Activated T-cell treated with anti-CD3 and anti-CD28 coated beads, Interleukin-2, amount 50 U/mL, for 72 hours (primary cell): ENCODE measurements at places on chromosomes 12 and 14. TPM values are rescaled to one million over a fixed set of nuclear protein-coding genes. Genes with fewer than 3 reads are reported as not detected.

Gene PHETA1
- 1.0 TPM for total RNA-seq

Gene GLIPR1L2
- 0.50 TPM for total RNA-seq

Gene CD163L1
- total RNA-seq: not detected

Gene KERA
- total RNA-seq: not detected

Gene IL23A
- total RNA-seq: 138 TPM

DNA sequence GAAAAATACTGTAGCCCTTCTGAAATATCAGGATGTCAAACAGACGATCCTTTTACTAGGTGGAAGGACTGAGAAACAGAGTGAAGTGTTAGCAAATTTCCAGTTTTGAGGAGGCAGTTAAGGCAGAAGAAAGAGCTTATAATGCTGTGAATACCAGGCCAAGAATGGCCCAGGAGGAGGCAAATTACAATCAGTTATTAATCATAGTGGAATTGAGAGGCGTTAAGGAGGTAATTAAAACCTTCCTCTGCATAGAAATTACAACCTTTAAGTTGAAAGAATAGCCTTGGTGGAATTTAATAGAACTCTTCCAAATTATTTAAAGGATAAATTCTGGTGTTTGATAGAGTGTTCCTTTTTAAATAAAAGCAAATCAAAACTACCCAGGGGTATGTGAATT is 590.9 kb upstream of the SEL1L start:
- no peaks in the 10 kb centered on the region for H3K27me3 ChIP-seq
- H3K4me1 ChIP-seq: no peaks in the 10 kb centered on the region
- no peak overlapping the region for H3K27ac ChIP-seq
- no peak overlapping the region for H3K4me3 ChIP-seq
- no peaks in the 10 kb centered on the region for H3K36me3 ChIP-seq
- no peak for DNase-seq

DNA sequence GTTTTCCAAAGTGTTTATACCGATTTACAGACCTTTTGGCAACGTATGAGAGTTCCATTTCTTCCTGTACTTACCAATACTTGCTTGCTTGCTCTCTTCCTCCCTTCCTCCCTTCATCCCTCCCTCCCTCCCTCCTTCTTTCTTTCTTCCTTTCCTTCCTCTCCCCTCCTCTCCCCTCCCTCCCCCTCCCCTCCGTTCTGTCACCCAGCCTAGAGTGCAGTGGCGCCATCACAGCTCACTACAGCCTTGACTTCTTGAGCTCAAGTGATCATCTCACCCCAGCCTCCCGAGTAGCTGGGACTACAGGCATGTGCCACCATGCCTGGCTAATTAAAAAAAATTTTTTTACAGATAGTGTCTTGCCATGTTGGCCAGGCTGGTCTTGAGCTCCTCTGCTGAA is 40.4 kb downstream of the DIP2B start:
- H3K4me1 ChIP-seq: peaks cover 63% of the 10 kb centered on the region
- no peak for DNase-seq

GRCh38 chr12:30047516-30048254 is 263.9 kb upstream of the TMTC1 start:
- DNase-seq: no peak
- H3K36me3 ChIP-seq: no peaks in the 10 kb centered on the region
- no peak overlapping the region for H3K4me3 ChIP-seq
- H3K4me1 ChIP-seq: no peaks in the 10 kb centered on the region
- no peaks in the 10 kb centered on the region for H3K27me3 ChIP-seq
- H3K27ac ChIP-seq: no peak overlapping the region

- no peaks in the 10 kb centered on the region for H3K27me3 ChIP-seq
- no peak for DNase-seq
- H3K4me3 ChIP-seq: no peak overlapping the region
- no peaks in the 10 kb centered on the region for H3K36me3 ChIP-seq
- no peak overlapping the region for H3K27ac ChIP-seq
- no peaks in the 10 kb centered on the region for H3K4me1 ChIP-seq
These were observed 184.7 kb upstream of the DCN start for GRCh38 chr12:91367234-91367849.

DNA sequence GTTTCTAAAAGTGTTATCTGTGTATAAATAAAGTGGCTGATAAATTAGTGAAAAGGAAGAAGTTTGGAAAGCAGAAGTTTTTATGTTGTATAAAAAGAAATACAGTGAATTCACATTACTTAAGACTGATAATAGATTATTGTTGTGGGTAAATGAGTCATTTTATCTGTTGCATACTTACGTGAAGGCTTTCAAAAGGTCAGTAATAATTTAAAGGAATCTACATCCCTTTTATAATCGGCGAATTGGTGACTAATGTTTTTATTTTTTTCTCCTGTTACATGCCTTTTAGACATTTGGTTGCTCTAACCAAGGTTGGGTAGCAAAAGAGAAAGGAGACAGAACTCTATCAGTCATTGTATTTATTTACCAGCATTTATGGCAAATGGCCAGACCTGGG is 155.9 kb downstream of the SLC41A2 start:
- no peak overlapping the region for H3K4me3 ChIP-seq
- no peak overlapping the region for H3K27ac ChIP-seq
- no peaks in the 10 kb centered on the region for H3K27me3 ChIP-seq
- H3K4me1 ChIP-seq: no peaks in the 10 kb centered on the region
- H3K36me3 ChIP-seq: no peaks in the 10 kb centered on the region

DNA sequence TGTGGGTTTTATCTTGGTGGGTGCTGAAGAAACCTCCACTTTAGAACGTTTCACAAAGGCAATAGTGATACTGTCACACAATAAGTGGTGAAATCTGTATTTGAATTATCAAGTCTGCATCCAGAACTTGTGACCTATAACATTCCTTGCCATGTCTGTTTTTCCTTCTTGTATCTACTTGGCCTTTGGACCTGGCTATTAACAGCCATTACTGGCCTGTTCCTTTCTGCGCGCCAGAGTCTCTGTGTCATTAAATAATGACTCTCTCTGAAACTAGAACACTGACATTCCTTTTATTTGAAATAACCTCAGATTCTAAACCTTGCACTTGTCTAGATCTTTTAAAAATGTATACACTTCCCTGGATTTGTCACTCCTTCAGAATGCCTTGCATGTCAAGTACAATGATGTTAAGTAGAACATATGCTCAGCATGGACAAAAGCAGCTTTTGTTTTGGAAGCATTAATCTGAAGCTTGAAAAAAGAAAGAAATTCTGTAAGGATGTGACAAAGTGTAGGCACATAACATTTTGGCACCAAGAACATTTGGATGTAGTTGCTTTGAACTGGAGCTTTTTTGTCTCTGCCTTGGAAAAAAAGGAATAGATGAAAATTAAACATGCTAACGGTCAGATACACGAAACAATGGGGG is 95.5 kb upstream of the RPL10L start:
- no peak for DNase-seq
- H3K27ac ChIP-seq: no peak overlapping the region
- no peaks in the 10 kb centered on the region for H3K4me1 ChIP-seq
- no peak overlapping the region for H3K4me3 ChIP-seq
- H3K36me3 ChIP-seq: no peaks in the 10 kb centered on the region
- H3K27me3 ChIP-seq: no peaks in the 10 kb centered on the region

DNA sequence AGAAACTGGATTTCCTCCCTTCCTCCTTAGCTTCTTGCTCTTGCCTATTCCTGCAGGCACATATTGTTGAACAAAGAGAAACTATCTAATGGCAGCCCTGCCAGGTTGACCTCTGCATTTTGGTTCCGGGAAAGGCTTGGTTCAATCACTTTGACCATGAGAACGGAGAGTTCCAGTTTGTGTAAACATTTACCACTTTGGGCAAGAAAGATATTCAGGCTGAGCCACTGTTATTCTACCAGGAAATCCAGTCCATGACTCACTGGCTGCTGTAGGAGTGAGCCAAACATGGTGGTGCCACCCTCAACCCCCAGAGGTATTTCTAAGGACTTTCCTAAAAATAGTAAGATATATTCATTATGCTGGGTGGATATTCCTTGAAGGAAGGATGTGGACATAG is 242.2 kb upstream of the OR4E1 start:
- peaks cover 73% of the 10 kb centered on the region for H3K4me1 ChIP-seq
- H3K36me3 ChIP-seq: no peaks in the 10 kb centered on the region
- peak; percentile 3 for DNase-seq

GRCh38 chr12:8077207-8077606 is 4.9 kb upstream of the NECAP1 start:
- no peaks in the 10 kb centered on the region for H3K27me3 ChIP-seq
- DNase-seq: no peak
- peaks cover 37% of the 10 kb centered on the region for H3K4me1 ChIP-seq
- no peak overlapping the region for H3K4me3 ChIP-seq

DNA sequence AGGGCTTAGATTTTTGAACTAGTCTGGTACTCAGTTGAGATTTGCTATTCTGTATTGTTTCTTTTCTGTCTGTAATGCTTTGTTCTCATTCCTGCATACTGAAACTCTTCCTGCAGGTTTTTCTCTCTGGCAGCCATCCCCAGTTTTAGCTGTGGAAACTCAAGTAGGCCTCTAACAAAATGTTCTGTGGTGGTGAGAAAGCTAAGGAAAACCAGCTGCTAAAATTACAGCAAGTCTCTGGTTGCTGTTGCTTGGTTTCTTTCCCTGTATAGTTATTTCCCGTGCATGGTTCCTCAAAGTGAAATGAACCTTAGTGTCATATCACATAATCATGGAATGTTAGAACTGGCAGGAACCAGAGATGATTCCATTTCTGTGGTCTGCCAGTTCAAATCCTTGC is 442.5 kb downstream of the NRXN3 start:
- H3K4me3 ChIP-seq: no peak overlapping the region
- no peak overlapping the region for H3K27ac ChIP-seq
- H3K27me3 ChIP-seq: peaks cover 7% of the 10 kb centered on the region
- H3K36me3 ChIP-seq: no peaks in the 10 kb centered on the region
- peaks cover 10% of the 10 kb centered on the region for H3K4me1 ChIP-seq

DNA sequence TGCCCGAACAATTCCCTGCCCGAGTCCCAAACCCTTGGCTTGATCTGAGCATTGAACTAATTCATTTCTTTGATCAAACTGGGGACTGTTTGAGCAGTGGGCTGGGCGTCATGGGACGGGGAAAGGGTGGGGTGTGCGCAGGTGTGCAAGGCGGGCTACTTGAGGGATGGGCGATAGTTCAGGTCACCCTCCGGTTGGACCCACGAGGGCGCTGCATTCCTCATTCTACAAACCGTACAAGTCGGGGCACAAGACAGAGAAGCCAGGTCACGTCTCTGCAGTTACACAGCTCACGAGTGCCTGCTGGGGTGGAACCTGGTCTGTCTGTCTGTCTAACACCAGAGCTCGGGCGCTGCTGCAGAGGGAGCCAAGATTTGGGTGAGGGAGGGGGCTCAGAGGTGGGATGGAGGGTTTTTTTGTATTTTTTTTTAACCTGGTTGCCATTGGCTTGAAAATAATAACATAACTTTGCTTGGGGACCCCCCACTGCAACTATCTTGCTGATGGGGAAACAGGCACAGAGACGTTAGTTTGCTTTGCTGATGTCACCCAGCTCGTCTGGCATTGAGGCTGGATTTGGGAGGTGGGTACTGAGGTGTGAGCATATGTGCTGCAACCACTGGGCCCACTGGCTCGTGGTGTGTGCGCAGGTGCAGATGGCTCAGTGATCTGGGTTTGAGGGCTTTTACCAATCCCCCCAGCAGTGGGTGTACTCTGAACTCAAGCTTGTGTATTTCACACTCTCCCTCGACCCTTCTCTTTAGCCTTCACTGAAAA is 7.6 kb upstream of the RTL1 start:
- no peak overlapping the region for H3K4me3 ChIP-seq
- H3K27me3 ChIP-seq: peaks cover 11% of the 10 kb centered on the region
- H3K27ac ChIP-seq: no peak overlapping the region
- no peak for DNase-seq
- no peaks in the 10 kb centered on the region for H3K4me1 ChIP-seq
- H3K36me3 ChIP-seq: no peaks in the 10 kb centered on the region

GRCh38 chr14:70955543-70956480 is 48.6 kb downstream of the PCNX1 start:
- no peak overlapping the region for H3K4me3 ChIP-seq
- H3K36me3 ChIP-seq: peaks cover 13% of the 10 kb centered on the region
- H3K4me1 ChIP-seq: peaks cover 45% of the 10 kb centered on the region
- peak; percentile 39 for DNase-seq

GRCh38 chr14:25759256-25759655 is 709.3 kb upstream of the STXBP6 start:
- no peaks in the 10 kb centered on the region for H3K36me3 ChIP-seq
- H3K4me1 ChIP-seq: no peaks in the 10 kb centered on the region
- H3K27me3 ChIP-seq: no peaks in the 10 kb centered on the region
- H3K27ac ChIP-seq: no peak overlapping the region
- H3K4me3 ChIP-seq: no peak overlapping the region
- no peak for DNase-seq
